ENCODE measurements at places on chromosomes 3 and 15. TPM values are rescaled to one million over a fixed set of nuclear protein-coding genes. Genes with fewer than 3 reads are reported as not detected.

Gene GABRG3
- 0.50 TPM for total RNA-seq

Gene WDR93
- not detected for total RNA-seq

Gene TMEM158
- total RNA-seq, result 16.9 TPM

Gene UBA7
- 0.14 TPM for total RNA-seq

Gene SMCO1
- not detected for total RNA-seq

Gene BOC
- 3.0 TPM for total RNA-seq

Gene AHSG
- not detected for total RNA-seq

Gene SPTSSB
- total RNA-seq, result 33.0 TPM

Gene FAM43A
- total RNA-seq, result 3.3 TPM

Gene AQP9
- total RNA-seq, result not detected

Gene CA12
- total RNA-seq, result 5.2 TPM

Gene CASR
- total RNA-seq, result 0.56 TPM

Gene FAM81A
- 4.1 TPM for total RNA-seq

Gene ROBO2
- total RNA-seq, result 4.3 TPM

Gene IL20RB
- total RNA-seq, result 4.6 TPM

Gene TMEM207
- not detected for total RNA-seq

Gene PPM1L
- total RNA-seq, result 26.4 TPM

Gene GOLGA8G
- not detected for total RNA-seq

Gene LCTL
- 5.6 TPM for total RNA-seq

Gene POLQ
- total RNA-seq, result 14.7 TPM

Gene ZPLD1
- total RNA-seq, result not detected

Gene PCLAF
- total RNA-seq, result 52.7 TPM

Gene IMP3
- 315 TPM for total RNA-seq

Gene PRRT3
- total RNA-seq, result 6.9 TPM

Gene CILP
- total RNA-seq, result 0.03 TPM

Gene IP6K1
- 38.4 TPM for total RNA-seq

Gene CSPG5
- 3.4 TPM for total RNA-seq

Gene HRG
- not detected for total RNA-seq

Gene NR2E3
- 0.62 TPM for total RNA-seq

Gene TBCCD1
- 22.6 TPM for total RNA-seq

Gene GOLGA8H
- total RNA-seq, result 1.2 TPM

Gene SLC28A2
- total RNA-seq, result not detected

Gene ABHD14A
- 4.3 TPM for total RNA-seq

Gene SST
- total RNA-seq, result not detected

Gene CADPS
- total RNA-seq, result 16.4 TPM

Gene OCA2
- total RNA-seq, result 0.69 TPM

Gene DNAJA4
- total RNA-seq, result 10.3 TPM

Gene ZBED2
- not detected for total RNA-seq

Gene TATDN2
- total RNA-seq, result 19.1 TPM

Gene COLQ
- 0.66 TPM for total RNA-seq

Gene HAPLN3
- 62.6 TPM for total RNA-seq

Gene DAPK2
- total RNA-seq, result 3.9 TPM

Gene HDAC11
- total RNA-seq, result 15.8 TPM

Gene TOP2B
- 167 TPM for total RNA-seq

Gene CLRN1
- 0.93 TPM for total RNA-seq

Gene SH2D7
- total RNA-seq, result not detected
